ENCODE measurements at places on chromosomes 16 and 17.

- no peak for DNase-seq
Measured at GRCh38 chr17:5560361-5560988, 23.8 kb downstream of the NLRP1 start.

DNA sequence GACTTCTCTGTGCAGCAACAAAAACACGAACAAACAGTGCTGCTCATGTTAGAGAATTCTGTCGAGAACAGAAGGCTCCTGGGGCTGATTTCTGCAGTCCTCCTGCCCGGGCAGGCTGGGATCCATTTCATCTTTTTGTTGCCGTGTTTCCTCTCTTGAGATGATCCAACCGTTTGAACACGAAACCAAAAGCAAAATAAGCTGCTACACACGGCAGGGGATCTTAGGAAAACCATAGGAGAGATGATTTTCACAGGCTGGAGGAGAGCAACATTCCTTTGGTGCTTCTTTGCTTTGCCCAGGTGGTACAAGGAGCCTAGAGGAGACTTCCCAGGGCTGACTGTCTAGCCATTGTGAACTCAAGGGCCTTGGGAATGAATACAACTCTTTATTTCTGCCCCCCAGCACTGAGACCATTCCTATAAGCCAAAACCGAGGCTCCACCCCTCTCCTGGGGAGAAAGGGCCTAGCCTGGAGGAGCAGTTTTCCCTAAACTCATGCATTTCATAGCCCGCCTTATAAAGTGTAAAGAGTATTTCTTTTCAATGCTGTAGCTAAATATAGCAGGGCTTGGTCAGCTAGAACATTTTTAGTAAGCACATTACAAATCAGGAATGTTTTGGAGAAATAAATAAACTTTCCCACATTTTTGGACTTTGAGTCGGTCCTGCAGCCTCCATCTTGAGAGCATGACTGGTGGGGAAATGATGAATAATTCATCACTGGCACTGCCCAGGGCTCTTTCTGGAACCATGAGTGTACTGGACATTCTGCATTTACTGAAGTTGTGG lies 7.7 kb downstream of the FOXL1 start:
- no peak for DNase-seq

DNA sequence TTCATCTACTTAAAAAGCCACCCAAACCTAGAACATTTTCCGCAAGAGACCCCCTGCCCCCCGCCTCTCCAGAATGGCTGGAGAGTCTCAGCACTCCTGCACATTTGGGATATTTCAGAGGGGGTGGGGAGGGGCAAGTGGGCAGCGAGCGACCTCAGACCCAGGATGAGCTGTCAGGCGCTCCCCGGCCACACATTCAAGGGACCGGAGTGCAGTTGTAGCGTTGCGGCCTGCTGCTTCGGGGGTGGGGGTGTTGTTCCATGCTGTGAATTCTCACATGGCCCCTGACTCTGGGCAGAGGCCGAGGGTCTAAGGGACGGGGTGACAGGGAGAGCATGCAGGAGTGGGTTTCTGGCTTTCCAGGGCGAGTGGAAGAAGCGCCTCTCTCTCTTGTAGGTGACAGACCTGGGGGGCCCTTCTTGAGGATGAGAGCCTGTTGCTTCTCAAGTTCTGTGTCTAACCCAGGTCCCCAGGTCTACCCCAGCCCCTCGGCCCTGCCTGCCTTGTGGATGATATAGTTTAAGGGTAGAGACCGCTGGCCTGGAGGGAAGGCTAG lies 231.2 kb downstream of the SEC14L1 start:
- no peak for DNase-seq

- no peak for DNase-seq
Measured at GRCh38 chr17:28702026-28702751, 9.5 kb downstream of the PROCA1 start.

DNA sequence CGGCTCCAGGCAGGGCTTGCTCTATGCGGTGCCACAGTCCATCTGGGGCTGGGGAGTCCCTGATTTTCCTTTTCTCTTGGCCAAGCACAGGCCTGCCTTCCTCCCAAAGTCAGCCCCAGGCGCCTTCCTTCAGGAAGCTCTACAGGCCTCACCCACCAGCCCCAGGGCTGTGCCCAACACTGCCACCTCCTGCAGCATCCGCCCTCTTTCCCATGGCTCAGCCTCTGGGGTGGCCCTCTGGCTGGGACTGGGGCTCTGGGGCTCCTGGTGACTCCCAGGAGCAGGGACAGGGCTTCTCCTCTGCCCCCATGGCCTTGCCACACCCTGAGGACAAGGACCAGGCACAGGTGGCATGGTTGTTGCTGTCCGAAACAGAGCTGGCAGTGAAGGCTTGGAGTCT lies 817 bp downstream of the ITGB4 start:
- DNase-seq: no peak

- no peak for DNase-seq
Measured at GRCh38 chr17:56038131-56038530, 115.1 kb upstream of the ANKFN1 start.

DNA sequence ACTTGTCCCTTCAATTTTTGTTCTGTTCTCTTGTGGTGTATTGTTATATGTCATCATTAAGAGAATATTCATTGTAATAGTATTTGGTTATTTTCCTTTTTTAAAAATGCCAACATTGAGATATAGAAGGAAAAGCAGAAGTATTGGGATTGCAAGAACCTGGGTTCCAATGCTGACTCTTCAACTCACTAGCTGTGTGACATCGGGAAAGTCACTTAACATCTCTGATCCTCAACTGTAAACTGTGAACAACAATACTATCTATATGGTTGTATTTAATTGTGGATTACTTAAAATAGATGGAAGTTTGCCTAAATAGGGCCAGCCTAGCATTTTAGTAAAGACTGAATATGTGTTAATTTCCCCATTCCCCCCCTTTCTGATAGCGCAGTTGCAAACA lies 55.8 kb downstream of the TMEM186 start:
- DNase-seq: no peak

- peak; percentile 38 for DNase-seq
Measured at GRCh38 chr16:1645914-1646525, 32.1 kb upstream of the JPT2 start.

DNA sequence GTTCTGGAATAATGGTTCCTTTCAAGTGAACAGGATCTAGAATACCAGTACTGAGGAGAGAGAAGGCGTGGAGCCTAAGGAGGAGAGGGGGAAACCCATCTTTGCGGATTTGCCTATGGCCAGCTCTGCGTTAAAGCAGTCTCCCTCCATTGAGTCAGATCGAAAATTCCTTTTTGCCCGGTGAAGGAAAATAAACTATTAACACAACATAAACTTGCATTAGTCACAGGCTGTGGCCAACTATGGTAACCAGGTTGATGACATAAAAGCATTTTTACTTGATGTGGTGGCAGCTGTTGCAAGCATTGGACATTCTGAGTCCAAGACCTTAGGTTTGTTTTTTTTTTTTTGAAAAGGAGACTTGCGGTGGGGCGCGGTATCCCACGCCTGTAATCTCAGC lies 8.9 kb downstream of the LDAF1 start:
- DNase-seq: no peak

DNA sequence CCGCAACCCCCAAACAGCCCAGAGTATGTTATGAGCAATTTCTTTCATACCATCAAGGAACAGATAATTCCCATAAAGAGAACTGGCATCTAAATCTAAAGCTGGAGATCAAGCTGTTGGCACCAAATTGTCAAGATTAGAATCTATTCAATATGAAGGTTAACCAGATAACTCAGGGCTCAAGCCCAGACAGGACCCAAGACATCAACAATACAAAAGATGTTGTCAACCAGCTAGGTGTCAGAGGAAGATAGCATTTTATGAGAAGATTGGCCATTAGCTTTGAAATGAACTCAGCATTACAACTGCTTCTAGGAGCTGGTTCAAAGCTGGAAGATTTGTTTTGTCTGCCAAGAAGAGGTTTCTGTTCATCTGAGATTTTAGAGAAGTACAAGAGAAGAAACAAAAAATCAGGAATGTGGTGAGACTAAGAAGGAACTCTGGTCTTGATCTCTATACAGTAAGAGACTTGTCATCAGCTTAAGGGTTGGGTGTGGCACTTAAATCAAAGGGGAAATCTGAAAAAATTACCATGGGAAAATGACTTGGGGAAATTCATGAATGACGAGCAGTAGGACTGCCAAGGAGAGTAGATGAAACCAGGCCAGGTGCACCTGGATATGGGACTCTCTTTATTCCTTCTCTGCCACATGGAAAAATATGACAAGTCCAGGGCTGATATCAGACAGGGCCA lies 64.2 kb upstream of the COX10 start:
- no peak for DNase-seq

DNA sequence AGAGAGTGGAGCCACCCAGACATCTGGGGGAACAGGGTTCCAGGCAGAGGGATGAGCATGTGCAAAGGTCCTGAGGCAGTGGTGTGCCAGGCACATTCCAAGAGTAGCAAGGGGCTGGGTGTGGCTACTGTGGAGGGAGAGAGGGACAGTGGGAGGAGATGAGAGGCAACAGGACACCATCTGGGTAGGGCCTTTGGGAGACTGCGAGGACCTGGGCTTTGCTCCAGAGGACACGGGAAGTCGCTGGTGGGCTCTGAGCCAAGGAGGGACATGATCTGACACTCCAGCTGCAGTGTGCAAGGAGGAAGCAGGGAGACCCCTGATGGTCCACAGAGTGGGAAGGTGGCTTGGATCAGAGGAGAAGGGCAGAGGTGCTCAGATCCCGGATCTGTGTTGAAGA lies 56.7 kb upstream of the MED9 start:
- DNase-seq: no peak

DNA sequence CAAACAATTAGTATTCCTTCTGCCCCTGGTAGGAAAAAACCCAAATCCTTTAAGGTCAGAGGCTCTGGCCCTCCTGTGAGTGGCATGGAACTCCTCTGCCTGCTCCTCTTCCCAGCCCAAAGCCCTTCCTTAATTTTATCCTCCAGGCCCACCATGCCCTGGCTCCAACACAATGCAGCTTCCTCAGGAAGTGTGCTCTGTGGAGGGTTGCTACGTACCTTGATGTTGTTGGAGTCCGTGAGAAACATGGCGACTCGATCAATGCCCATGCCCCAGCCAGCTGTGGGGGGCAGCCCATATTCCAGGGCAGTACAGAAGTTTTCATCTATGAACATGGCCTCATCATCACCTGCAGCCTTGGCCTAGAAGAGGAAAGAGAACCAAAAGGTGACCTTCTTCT lies 5.3 kb upstream of the ADAT1 start:
- no peak for DNase-seq

- no peak for DNase-seq
Measured at GRCh38 chr16:65672960-65673359, 551.1 kb upstream of the CDH11 start.
